Activated naive CD8-positive, alpha-beta T cell treated with anti-CD3 and anti-CD28 coated beads, Interleukin-2, amount 10 ng/mL, durations not matched to agents 7 days and 5 days (primary cell): ENCODE measurements at places on chromosomes 3 and 15.

DNA sequence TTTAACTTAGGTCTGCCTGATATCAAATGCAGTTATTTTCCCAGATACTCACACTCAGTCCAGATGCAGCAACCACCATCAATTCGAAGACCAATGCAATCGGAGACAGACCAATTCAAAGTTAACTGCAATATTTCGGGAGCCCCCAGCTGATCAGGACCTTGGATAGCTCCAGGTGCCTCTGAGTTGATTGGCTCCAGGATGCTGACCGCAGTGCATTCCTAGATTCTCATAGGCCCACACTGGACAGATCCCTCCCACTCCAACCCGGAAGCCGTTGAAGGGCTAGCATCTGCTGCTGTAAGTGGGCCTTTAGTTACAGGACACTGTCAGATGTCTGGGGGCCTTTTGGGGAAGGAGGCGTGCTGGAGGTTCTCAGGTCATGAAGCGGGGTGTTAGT lies 89.5 kb upstream of the ATP2B2 start:
- no peak overlapping the region for H3K27ac ChIP-seq
- H3K4me1 ChIP-seq, result no peaks in the 10 kb centered on the region
- H3K27me3 ChIP-seq, result peaks cover 18% of the 10 kb centered on the region

- no peak overlapping the region for H3K4me3 ChIP-seq
- no peak for DNase-seq
- H3K36me3 ChIP-seq, result no peaks in the 10 kb centered on the region
Measured at GRCh38 chr15:72851586-72851985, 68.0 kb upstream of the ADPGK start.

GRCh38 chr3:59502806-59503205 lies 453.0 kb upstream of the CFAP20DC start:
- no peak for DNase-seq
- no peaks in the 10 kb centered on the region for H3K27me3 ChIP-seq
- no peak overlapping the region for H3K4me3 ChIP-seq
- no peaks in the 10 kb centered on the region for H3K4me1 ChIP-seq
- H3K27ac ChIP-seq, result no peak overlapping the region
- H3K36me3 ChIP-seq, result no peaks in the 10 kb centered on the region

GRCh38 chr3:25354071-25354470 lies 74.0 kb upstream of the RARB start:
- DNase-seq, result no peak
- H3K4me3 ChIP-seq, result no peak overlapping the region
- no peaks in the 10 kb centered on the region for H3K27me3 ChIP-seq
- H3K27ac ChIP-seq, result no peak overlapping the region

GRCh38 chr3:155233213-155233612 lies 60.3 kb downstream of the STRIT1 start:
- peaks cover 2% of the 10 kb centered on the region for H3K27me3 ChIP-seq
- no peak for DNase-seq
- no peak overlapping the region for H3K4me3 ChIP-seq
- no peaks in the 10 kb centered on the region for H3K36me3 ChIP-seq
- no peak overlapping the region for H3K27ac ChIP-seq

GRCh38 chr3:98877132-98877531 lies 24.4 kb downstream of the DCBLD2 start:
- no peak overlapping the region for H3K27ac ChIP-seq
- H3K4me1 ChIP-seq, result peaks cover 3% of the 10 kb centered on the region
- no peak overlapping the region for H3K4me3 ChIP-seq
- no peak for DNase-seq
- no peaks in the 10 kb centered on the region for H3K27me3 ChIP-seq

DNA sequence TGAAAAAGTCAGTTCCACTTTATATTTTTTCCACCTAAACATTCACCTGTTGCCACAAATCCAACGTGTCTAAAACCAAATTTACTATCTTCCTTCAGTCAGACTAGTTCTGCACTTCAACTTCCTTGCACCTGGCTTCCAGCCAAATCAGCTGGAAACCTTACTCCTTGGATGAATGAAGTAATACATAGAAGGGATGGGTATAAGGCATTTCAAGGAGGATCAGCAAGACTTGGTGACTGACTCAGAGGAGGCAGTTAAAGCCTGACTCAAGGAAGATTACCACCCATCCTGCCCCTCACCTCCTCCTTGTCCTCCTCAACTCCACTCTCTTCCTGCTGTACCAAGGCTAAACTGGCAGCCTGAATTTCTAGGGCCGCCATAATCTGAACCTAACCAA lies 37.1 kb downstream of the QTRT2 start:
- no peak overlapping the region for H3K27ac ChIP-seq
- no peak overlapping the region for H3K4me3 ChIP-seq
- H3K36me3 ChIP-seq, result no peaks in the 10 kb centered on the region
- H3K27me3 ChIP-seq, result peaks cover 15% of the 10 kb centered on the region

DNA sequence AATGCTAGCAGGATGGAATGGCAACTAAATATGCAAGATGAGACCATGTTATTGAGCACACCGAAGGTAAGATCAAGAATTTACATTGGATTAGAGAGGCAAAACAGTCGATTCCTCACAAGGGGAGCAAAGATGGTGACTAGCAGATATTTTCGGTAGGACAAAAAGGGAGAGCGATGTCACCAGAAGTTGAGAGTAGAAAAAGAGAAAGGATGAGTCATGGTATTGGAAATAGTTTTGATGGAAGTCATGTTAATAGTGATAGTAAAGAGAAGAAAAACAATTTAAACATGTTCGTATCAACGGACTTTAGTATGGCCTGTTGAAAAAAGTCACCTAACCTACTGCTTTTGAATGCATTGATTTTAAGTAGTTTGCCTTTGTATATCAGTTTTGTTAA lies 55.0 kb downstream of the UBE2E2 start:
- H3K27me3 ChIP-seq, result no peaks in the 10 kb centered on the region
- no peak for DNase-seq
- H3K36me3 ChIP-seq, result peaks cover 2% of the 10 kb centered on the region
- H3K27ac ChIP-seq, result no peak overlapping the region
- H3K4me1 ChIP-seq, result peaks cover 3% of the 10 kb centered on the region

DNA sequence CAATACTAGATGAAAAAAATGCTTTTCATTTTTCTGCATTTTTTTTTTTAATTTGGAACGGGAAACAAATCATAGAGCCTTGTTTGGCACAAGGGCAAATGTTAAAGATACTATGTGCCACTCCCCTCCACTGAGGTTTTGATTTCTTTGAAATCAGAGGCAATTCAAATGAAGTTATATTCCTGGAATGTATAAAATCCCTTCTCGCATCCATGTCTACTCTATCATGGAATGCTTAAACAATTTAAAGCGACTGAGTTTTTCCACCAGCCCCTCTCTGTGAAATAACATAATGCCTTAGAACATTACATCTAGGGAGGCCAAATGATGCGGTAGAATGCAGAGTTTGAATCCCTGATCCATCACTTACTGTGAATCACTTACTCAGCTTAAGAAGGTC lies 69.7 kb downstream of the FMN1 start:
- no peaks in the 10 kb centered on the region for H3K36me3 ChIP-seq
- no peak for DNase-seq
- H3K27me3 ChIP-seq, result no peaks in the 10 kb centered on the region
- no peak overlapping the region for H3K27ac ChIP-seq
- peaks cover 10% of the 10 kb centered on the region for H3K4me1 ChIP-seq

GRCh38 chr15:68518046-68518445 lies 60.7 kb upstream of the CORO2B start:
- no peak overlapping the region for H3K4me3 ChIP-seq
- no peaks in the 10 kb centered on the region for H3K36me3 ChIP-seq
- H3K27ac ChIP-seq, result no peak overlapping the region
- DNase-seq, result no peak
- H3K27me3 ChIP-seq, result peaks cover 53% of the 10 kb centered on the region

DNA sequence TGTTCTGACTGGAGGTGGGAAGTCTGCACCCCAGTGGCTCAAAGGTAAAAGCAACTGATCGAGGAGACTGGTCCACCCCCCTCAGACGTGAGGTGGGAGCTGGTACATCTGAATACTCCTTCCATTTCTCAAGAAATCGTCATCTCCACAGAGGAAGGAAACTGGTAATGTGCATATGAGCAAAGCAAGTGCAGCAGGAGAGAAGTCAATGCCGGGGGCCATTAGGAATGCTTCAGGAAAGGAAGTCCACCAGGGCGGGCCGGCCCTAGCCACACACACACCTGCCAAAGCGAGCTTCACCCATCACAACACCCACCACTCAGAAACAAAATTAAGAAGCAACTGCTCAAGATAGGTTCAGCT lies 8.5 kb downstream of the TBC1D2B start:
- H3K27ac ChIP-seq, result peak overlapping the region; percentile 96
- no peaks in the 10 kb centered on the region for H3K27me3 ChIP-seq
- no peak for DNase-seq

DNA sequence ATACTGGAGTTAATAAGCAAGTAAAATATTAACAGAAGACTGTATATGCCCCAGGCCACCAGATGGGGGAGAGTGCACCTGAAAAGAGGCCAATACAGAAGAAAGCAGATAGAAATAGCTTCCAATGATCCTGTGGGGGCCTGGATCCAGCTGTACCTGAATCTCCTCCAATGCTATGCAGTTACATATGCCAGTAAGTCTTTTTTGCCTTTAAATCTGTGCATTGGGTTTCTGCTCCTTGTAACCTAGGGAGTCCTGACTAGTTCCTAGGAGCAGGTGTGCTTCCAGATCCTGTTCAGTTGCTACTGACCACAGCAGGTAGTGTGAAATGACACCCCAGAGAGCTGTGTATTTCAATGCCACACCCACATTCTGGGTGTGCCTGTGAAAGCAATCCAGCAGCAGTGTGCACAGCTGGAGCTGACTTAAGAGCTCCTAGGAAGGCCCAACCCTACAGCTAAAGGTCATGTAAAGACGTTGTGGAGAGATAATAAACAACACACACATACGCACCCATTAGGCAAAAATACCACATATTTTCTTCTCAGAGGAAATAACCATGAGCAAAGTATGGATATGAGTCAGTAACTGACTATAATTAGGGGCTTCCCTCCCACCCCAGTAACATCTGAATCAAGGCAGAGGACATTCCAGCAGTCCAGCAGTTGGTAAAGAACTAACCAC lies 62.2 kb upstream of the AKAP13 start:
- no peak overlapping the region for H3K4me3 ChIP-seq
- H3K27me3 ChIP-seq, result no peaks in the 10 kb centered on the region
- H3K4me1 ChIP-seq, result peaks cover 36% of the 10 kb centered on the region
- H3K36me3 ChIP-seq, result peaks cover 13% of the 10 kb centered on the region
- peak overlapping the region; percentile 21 for H3K27ac ChIP-seq

DNA sequence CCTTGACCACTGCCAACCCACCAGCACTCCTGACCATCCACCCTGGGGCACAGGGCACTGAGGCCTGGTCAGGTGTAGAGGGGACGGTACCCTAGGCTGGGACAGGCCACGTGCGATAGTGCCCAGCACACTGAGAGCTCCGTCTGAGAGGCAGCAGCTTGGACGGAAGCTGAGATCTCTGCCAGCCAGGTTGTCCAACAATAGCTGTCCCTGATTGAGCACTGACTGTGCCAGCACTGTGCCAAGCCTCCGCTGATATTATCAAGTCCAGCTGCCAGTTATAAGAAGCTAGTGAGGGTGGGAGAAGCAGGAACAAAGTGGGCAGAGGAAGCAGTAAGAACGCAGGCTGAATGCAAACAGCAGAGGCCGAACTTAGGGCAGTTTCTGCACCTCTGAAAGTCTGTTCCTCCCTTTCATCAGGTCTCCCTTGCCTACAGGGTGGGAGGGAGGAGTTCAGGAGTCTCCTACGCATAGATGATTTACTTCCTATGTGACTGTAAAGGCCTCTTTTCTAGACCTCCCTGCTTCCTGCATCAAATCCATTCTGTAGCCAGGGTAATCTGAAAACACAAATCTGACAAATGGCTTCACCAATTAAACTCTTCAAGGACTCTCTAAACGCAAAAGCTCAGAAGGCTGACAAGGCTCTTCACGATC lies 29.7 kb downstream of the MRPS11 start:
- DNase-seq, result no peak
- H3K36me3 ChIP-seq, result no peaks in the 10 kb centered on the region
- no peak overlapping the region for H3K4me3 ChIP-seq
- H3K4me1 ChIP-seq, result no peaks in the 10 kb centered on the region

DNA sequence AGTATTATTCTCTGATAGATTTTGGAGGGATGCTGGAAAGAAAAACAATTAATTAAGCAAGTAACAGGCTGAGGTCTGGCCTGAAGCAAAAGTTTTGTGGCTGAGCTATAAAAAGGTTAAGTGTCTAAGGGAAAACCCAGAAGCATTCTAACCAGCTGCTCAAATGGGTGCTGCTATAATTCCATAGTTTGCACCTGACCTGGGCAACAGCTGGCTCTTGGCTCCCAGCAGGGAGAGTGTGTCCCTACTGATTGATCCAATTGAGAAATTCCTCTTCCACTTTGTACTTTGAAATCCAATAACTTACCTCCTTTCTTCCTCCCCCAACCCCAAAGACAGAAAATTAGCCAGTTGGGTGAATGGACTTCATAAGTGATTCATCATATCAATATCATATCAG lies 27.7 kb upstream of the SMAD3 start:
- H3K4me1 ChIP-seq, result peaks cover 36% of the 10 kb centered on the region
- no peak overlapping the region for H3K27ac ChIP-seq
- H3K4me3 ChIP-seq, result no peak overlapping the region
- no peak for DNase-seq
- H3K36me3 ChIP-seq, result no peaks in the 10 kb centered on the region

GRCh38 chr3:149291178-149291577 lies 42.3 kb downstream of the TM4SF18 start:
- no peaks in the 10 kb centered on the region for H3K36me3 ChIP-seq
- no peak overlapping the region for H3K4me3 ChIP-seq
- no peaks in the 10 kb centered on the region for H3K27me3 ChIP-seq
- no peak overlapping the region for H3K27ac ChIP-seq

DNA sequence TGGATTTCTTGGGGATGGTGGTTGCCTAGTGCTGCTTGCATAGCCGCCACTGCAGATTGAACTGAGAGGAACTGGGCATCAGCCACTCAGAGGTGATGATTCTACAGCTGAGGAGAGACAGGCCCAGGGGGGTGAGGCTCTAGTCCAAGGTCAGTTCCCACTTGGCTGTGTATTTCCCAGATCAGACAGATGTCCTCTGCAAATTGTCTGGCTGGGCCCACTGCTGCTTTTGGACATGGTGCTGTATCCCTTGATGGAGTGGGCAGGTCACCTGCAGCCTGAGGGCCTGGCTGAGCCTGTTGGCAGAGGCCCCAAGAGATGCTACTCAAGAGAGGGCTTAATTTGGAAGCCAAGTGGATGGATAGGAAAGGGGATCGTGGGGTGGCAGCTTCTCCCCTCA lies 124.5 kb upstream of the CTDSPL start:
- H3K4me3 ChIP-seq, result no peak overlapping the region
- H3K27ac ChIP-seq, result no peak overlapping the region
- H3K4me1 ChIP-seq, result peaks cover 2% of the 10 kb centered on the region
- H3K27me3 ChIP-seq, result peaks cover 24% of the 10 kb centered on the region
- no peaks in the 10 kb centered on the region for H3K36me3 ChIP-seq

DNA sequence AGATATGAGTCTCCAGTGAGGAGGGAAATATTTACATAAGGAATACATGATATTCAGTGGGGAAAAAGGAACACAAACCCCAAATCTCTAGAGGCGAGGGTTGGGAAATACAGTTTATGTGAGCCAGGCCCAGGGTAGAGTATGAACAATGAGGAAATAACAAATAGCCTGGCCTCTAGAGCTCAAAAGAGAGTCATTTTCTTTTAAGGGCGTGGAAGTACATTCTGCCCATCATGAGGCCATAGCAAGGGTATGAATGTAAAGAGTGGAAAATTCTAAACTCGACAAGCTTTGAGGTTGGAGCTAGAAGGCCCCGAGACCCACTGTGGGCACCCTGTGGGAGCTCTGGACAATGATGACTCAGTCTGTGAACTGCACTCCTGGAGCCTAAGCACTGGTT lies 27.8 kb upstream of the IGF2BP2 start:
- no peak overlapping the region for H3K27ac ChIP-seq
- no peak overlapping the region for H3K4me3 ChIP-seq
- no peak for DNase-seq
- no peaks in the 10 kb centered on the region for H3K4me1 ChIP-seq

GRCh38 chr3:183381673-183382072 lies 46.7 kb downstream of the MCF2L2 start:
- no peak overlapping the region for H3K4me3 ChIP-seq
- no peak overlapping the region for H3K27ac ChIP-seq
- H3K4me1 ChIP-seq, result peaks cover 6% of the 10 kb centered on the region
- H3K36me3 ChIP-seq, result peaks cover 6% of the 10 kb centered on the region
- peaks cover 2% of the 10 kb centered on the region for H3K27me3 ChIP-seq
